Activated CD4-positive, CD25-positive, alpha-beta regulatory T cell treated with anti-CD3 and anti-CD28 coated beads, Interleukin-2, amount 50 U/mL, for 72 hours (primary cell): ENCODE measurements at places on chromosomes 2 and 18.

DNA sequence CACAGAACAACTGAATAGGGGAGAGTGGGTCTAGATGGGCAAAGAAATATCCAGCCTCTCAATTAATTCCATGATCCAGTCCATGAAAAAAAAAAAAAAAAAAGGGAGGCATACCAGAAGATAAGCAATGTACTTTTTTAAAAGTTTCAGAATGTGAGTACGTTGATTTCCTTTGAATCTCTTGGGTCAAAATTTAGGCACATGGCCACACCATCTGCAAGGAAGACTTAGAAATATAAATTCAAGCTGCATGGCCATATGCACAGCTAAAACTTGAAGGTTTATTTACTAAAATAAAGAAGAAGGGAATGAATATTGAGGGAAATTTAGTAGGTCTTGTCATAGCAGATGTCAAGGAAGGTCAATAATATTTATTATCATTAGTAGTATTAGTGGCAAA lies 286.5 kb upstream of the CDH7 start:
- DNase-seq: no peak

DNA sequence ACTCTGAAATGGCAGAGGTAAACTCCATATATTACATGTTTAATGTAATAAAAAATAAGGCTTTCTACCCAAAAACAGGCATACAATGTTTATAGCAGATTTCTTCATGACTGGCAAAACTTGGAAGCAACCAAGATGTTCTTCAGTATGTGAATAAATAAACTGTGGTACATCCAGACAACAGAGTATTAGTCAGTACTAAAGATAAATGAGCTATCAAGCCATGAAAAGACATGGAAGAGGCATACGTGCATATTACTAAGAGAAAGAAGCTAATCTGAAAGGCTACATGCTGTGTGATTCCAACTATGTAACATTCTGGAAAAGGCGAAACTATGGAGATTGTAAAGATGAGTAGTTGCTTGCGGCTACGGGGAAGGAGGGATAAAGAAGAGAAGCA lies 97.4 kb downstream of the OSR1 start:
- DNase-seq: no peak

DNA sequence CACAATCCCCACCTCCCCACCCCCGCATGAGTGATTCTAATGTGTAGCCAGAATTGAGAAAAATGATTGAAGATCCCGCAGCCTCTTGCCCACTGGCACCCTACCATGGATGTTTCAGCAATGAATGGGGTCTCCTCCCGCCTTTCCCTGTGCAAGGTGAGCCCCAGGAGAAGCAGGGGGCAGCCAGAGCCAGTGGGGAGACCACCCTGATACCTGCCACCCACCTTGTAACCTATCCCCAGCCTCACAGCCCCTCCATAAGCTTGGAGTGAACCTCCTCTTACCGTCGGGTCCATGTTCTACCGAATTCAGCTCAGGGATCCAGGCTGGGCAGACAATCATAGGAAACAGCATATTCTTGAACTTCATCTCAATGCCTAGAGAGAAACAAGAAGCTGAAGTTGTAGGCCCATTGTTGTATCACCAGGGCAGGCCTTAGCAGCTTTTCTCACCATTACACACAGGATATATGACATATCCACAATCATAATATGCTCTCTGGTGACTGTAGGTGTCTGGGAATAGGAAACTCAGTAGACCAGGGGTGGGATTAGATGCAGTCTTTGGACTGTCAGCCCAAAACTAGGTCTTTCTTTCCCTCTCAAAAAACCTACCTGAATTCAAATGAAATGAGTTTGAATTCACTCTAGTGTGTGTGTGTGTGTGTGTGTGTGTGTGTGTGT lies 30.9 kb downstream of the XDH start:
- DNase-seq: no peak

DNA sequence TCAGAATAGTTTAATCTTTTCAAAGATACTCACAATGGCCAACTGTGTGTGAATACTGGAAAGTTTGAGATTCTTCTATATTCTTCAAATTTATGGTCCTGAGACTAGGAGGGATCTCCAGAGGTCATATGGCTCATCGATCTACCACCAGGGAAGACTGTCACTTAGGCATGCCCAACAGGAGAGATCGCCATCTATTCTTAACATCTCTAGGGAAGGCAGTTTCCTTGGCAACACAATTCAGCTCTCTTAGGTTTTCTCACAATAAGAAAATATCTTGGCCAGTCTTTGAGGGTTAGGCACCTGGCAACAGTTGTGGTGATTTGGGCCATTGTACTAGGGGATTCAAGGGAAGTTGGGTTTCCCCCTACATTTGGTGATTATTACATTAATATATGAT lies 107.2 kb downstream of the GALNT3 start:
- DNase-seq: no peak

DNA sequence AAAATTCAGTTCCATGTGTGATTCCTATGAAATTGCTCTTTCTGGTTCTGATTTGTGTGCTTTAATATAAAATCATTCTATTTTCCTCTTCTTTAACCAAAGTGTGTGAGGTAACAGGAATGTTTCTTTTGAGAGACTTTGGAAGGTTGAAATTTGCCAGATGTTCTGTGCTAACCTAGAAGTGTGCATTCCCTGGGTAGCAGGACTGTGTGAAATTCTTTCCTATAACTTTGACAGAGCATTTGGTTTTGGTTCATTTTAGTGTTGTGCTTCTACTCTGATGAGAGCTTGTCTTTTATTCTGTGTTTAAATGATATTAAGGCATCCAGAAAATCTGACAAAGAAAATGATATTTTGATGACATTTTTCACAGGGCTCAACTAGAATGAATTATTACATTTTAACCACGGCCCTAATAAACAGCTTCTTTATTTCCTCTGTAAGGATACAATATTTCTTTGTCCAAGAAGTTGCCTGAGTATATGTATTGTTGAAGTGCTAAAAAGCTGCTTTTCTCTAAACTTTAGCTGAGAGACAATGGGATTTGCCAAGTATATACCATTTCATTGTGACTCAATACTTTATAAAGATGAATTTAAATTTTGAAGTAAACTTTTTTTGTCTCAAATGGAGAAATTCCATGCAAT lies 34.7 kb upstream of the DLX1 start:
- DNase-seq: no peak

- no peak for DNase-seq
Measured at GRCh38 chr2:144683966-144684365, 164.0 kb upstream of the ZEB2 start.

GRCh38 chr2:25292408-25292807 lies 49.3 kb downstream of the DNMT3A start:
- DNase-seq: no peak

- no peak for DNase-seq
Measured at GRCh38 chr2:16105669-16106281, 165.4 kb downstream of the MYCN start.

- no peak for DNase-seq
Measured at GRCh38 chr18:32431753-32432152, 38.9 kb downstream of the GAREM1 start.

DNA sequence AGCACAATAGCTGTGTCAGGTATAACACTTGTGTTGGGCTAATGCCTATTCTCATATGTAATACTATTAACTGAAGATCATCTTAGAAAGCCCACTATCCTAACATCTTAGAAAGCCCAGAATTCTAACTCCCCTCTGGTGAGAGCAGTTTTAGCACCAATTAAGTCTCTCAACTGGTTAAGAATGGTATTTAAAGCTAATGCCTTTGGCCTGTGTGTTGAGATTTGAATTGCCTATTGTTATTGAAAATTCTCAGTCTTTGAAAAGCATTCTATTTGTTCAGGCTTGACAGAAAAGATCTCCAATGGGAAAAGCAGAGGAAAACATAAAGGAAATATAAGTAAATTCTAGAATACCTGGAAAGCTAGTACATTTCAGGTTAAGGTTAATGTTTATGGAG lies 352.5 kb downstream of the ARHGAP15 start:
- DNase-seq: no peak

GRCh38 chr2:111069722-111070121 lies 51.0 kb upstream of the BCL2L11 start:
- no peak for DNase-seq

GRCh38 chr18:23803755-23804154 lies 114.5 kb downstream of the LAMA3 start:
- no peak for DNase-seq

DNA sequence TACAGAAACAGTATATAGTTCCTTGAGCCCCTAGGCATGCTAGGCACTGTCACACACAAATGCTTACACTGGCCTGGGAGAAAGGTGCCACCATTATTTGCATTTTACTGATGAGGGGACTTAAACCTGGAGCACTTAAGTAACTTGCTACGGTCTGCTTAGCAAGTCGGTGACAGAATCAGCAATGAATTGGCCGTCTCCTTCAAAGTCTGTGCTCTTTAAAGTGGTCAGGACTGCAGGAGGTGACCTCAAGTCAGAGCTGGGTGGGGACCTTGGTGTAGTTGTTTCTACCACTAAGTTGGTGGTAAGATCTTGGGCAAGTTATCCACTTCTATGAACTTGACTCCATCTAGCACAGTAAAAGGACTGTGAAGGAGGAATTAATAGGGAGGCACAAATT lies 34.8 kb downstream of the PTPRM start:
- DNase-seq: no peak

- DNase-seq: no peak
Measured at GRCh38 chr2:133123904-133124303, 444.4 kb downstream of the NCKAP5 start.

DNA sequence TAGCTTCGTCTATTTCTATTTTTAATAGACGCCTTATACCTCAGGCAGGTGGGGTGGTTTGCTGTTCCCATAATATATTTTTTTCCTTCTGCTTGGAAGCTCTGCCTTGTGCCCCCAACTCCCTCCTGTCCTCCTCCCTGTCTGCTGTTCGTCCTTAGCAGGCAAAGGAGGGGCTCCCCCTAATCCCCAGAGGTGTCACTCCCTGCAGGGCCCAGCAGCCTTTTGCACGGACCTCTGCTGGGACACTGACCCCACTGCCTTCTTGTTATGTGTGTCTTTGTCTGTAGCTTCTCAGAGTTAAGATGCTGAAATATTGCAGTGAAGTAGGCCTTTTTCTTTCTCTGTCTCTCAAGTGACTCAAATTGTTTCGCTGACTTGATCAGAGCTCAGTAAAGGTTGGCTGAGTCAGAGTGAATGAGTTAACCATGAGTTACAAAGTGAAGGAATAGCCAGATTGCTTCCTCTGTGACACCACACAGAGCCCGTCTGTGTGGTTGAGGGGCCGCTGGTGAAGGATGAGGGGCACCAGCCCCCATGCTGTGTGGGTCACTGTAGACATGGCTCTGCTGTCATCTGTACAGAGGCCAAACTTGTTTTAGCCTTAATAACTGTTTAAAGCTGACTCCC lies 47.7 kb downstream of the PRKCE start:
- no peak for DNase-seq

DNA sequence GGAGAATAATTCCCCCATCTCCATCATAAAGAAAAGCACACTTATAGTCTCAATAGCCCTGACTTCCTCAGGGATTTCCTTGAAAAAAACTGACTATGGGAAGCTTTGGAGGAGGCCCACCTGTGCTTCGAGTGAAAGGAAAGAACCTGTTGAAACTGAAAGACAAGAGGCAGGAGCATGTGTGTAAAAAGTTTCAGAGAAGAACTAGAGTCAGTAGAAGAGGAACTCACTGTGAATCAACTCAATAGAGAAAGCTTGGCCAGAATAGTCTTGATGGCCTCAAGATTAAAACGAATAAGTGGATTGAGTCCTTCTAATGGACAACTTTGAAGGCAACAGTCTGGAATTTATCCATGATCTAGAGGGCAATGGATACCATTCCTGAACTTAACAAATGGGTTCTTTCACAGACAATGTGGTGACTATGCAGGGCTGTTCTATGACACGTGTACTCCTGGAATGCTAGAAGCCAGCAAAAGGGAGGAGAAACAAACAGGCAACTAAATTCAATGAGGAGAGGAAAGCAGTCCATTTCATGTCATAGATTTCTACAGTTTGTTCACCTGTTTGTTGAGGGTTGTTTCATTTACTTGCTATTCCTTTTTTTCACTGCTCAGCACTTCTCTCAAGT lies 442.3 kb downstream of the GRB14 start:
- DNase-seq: no peak

DNA sequence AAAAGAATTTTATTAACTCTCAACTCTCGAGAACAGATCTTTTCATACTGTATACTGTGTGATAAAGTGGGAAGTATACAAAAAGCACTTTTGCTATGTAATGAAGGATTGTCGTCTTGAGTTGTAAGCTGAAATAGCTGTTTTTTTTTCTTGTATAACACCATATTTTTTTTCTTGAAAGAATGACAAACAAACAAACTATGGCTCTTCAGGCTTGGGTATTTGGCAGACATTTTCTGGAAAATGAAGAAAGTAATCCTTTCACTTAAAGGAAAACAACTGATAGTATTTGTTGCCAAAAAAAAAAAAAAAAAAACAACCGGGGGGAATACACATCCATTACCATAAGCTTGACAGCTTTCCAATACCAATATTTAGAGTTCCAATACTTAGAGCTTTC lies 230.4 kb downstream of the ICOS start:
- DNase-seq: no peak

GRCh38 chr18:46243095-46243494 lies 138.9 kb downstream of the HAUS1 start:
- DNase-seq: no peak

DNA sequence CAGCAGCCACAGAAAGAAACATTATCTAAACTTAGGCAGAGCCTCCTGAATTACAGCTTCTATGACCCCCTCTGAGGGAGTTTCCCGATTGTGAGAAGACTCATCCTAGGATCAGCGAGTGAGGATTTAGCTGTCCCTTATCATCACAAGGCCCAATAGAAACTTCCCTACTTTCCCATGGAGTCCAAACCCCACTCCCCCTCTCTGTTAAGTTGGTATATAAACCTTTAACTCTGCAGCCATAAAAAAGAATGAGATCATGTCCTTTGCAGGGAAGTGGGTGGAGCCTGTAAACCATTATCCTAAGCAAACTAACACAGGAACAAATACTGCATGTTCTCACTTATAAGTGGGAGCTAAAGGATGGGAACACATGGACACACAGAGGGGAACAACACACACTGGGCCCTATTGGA lies 78.8 kb downstream of the MYL12B start:
- no peak for DNase-seq

DNA sequence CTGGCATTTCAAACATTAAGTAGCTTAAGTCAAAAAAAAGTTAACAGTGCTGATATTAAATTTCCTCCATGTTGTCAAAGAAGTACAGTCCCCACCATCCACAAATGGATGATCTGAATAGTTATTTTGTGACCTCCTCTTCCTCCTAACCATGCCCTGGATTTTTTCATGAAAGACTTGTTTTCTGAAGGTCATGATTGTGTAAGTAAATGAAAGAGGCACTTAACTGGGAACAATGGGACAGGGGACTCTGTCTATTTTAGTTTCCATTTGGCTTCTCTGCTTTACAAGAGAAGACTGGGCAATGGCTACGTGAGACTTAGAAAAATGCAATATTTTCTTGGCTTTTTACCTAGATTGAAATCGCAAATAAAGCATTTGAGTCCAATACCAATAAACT lies 32.2 kb downstream of the PECR start:
- DNase-seq: no peak

GRCh38 chr2:41966920-41967319 lies 80.9 kb upstream of the PKDCC start:
- DNase-seq: no peak

DNA sequence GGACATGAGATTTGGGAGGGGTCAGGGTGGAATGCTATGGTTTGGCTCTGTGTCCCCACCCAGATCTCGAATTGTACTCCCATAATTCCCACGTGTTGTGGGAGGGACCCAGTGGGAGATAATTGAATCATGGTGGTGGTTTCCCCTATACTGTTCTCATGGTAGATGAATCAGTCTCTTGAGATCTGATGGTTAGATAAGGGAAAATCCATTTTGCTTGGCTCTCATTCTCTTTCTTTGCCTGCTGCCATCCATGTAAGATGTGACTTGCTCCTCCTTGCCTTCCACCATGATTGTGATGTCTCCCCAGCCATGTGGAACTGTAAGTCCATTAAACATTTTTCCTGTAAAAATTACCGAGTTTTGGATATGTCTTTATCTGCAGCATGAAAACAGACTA lies 80.9 kb upstream of the GALNT5 start:
- DNase-seq: no peak
